ENCODE measurements at places on chromosomes 1 and 21.
A peak's percentile ranks its signal among the peaks of the same experiment; 100 is the strongest.

GRCh38 chr1:223079498-223079897 is 63.5 kb downstream of the TLR5 start:
- DNase-seq = no peak

DNA sequence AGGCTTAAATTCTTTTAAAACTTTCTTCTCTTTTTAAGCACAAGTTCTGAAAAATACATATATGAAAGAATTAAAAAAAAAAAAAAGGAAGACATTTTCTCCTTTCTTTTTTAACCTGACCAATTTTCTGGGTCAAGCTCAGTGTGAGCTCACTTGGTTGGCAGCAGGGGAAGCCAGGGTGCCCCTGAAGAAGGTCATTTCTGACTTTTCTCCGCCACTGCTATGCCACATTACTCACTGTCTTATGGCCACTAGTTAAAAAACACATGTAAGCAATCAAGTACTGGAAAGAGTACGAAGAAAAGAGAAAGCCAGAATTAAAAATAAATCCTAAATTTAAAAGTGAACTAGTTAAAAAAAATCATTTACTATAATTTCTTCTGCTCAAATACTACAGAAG is 275.0 kb downstream of the NEGR1 start:
- no peak for DNase-seq

DNA sequence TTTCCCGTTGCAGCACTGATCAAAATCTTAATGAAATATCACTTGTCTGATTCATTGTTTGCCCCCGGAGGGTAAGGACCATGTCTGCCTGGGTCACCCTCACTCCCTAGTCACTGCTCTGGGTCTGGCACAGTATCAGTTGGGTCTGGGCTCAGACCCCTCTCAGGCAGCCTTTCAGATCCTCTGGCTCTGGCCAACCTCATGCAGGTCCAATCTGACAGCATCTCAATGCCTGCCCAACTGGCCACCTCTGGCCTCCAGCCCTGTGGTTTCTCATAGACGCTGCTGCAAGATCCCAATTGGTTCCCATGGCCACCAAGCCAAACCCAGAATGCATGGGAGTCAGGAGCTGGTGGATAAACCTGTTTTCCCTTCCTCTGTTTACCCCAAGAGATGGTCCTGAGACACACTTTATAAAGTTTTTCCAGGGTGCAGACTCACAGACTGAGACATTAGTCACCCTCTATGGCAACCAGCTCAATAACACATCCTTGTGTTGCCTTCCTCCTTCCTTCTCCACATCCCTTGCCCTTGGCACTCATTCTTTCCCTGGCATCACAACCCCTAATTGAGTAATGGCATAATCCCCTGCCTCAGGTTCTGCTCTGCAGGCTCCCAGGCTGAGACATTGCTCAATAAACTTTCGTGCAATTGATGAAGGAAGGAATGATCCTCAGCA is 199.2 kb downstream of the GRIK3 start:
- DNase-seq = no peak

DNA sequence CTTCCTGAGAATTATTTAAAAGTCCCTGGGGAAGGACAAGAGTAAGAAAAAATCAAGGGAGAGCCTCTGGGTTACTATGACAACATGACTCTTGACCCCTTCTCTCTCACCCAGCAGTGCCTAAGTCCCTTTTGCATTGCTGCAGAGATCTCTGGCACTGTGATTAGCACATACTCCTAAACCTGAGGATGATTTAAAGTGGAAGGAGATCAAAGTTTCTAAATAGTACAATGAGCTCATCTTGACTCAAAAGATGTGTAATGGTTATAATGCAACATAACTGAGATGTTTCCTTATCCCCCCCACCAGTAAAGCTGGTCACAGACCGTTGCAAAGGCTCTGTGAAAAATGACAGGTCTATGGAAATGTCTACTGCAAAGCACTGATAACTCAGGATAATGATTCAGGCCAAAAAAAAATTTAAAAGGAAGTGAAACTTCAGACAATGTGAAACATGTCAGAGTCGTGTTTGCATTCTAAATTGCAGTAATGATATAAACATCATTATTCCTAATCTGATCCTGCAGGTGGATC is 519.2 kb downstream of the KIF26B start:
- DNase-seq = no peak

DNA sequence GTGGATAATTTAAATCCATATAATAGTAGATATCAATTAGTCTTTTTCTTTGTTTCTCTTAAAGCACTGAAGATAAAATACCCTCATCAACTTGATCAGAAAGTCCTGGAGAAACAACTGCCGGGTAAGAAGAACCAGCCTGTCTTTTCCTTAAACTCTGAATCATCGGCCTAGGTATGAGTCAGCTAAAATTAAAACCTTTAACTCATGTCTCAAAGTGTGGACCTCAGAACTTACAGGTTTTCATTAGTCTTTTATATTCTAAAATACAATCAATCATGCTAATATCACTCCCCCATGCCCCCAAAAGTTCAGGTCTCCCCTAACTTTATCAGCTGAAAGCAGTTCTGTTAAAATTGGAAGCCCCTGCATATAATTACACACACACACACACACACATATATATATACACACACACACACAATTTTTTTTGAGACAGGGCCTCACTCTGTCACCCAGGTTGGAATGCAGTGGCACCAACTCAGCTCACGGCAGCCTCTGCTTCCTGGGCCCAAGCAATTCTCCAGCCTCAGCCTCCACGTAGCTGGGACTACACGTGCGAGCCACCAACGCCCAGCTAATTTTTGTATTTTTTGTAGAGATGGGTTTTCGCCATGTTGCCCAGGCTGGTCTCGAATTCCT is 61.3 kb downstream of the B3GALNT2 start:
- no peak for DNase-seq

GRCh38 chr1:85240174-85240601 is 19.3 kb downstream of the C1orf52 start:
- DNase-seq = no peak

GRCh38 chr1:82073659-82074058 is 272.9 kb downstream of the ADGRL2 start:
- DNase-seq = no peak

DNA sequence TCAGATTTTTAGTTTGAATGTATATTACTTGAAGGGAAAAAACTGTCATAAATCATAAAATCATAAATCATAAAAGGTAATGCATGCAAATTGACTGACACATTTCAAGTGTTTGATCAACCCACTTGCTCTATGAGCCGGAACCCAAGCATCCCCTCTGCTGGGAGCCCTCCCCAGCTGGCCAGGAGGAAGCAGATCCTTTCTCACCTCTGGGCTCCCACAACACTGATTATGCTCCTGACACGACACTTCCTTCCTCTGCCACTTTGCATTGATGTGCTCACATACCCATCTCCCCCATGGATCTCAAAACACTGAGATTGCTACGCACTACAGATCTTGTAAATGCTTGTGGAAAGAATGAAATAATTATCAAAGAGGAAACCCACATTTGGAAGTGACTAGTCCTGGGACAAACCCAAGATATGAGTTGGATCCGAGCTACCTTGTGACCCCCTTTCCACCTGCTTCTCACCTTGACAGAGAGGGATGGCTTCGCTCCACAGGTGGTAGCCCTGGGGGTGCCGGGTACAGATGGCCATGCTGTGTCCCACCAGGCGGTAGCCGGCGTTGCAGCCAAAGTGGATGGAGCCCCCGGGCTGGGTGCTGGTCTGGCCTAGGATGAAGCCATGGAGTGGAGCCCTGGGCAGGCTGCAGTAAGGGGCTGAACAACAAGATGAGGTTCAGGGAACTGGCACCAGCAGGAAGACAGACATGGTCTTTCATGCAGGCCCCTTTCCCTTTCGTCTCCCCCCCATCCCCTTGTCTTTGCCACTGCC is 104.6 kb downstream of the ZSCAN20 start:
- no peak for DNase-seq

DNA sequence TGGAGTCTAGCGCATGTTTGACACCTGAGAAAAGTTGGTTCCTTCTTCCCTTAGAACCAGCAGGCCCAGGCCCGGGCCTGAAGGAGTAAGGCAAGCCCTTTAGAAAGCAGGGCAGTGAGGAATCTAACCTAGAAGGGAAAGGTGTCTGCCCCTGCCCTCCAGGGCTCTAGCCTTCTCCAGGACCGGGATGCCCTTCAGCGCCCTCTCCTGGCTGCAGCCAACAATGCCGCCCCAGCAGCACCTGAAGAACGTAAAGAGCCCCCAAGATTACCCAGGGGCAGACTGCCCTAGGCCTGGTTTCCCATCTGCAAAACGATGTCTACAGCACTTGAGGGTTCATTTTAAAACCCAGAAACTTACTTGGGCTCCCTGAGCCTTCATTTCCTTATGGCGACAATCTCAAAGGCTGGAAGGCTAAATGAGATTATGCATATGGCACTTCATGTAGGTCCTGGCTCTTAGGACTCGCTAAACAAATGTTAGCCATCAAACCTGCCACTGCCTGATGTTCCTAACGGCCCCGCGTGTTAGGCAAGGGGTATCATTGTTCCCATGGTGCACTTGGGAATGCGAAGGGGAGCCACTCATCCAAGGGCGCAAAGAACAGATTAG is 106.7 kb upstream of the KLHDC7A start:
- peak; percentile 4 for DNase-seq

All from substantia nigra (tissue), 51 donors.